H9 (cell line): ENCODE measurements at places on chromosomes 2 and 18. TPM values are rescaled to one million over a fixed set of nuclear protein-coding genes. Genes with fewer than 3 reads are reported as not detected.
A peak's percentile ranks its signal among the peaks of the same experiment; 100 is the strongest.

DNA sequence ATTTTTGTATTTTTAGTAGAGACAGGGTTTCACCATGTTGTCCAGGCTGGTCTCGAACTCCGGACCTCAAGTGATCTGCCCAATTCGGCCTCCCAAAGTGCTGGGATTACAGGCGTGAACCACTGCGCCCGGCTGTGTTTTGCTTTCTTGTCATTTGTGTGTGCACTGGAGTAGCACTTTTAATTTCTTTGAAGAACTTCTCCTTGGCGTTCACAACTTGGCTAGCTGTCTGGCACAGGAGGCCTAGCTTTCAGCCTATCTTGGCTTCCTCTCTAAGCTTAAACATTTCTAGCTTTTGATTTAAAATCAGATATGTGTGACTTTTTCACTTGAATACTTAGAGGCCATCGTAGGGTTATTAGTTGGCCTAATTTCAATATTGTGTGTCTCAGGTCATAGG is 93.0 kb downstream of the COMMD1 start:
- no peak for DNase-seq

DNA sequence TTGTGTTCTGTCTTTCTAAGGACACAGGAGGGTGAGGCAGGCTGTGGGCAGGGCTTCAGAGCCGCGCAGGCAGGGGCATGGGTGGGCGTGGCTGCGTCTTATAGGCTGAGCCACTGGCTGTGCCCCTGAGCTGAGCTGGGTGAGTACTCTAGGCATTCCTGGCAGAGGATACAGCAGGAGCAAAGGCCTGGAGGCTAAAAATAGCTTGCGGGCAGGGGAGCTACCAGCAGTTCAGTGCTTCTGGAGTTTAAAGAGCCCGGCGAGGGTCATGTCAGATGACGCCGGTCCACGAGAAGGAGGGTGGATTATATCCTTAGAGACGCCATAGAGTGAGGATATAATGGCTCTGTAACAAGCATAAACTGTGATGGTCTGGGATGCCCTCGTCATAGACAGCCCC is 31.5 kb upstream of the PDIA6 start:
- peak; percentile 94 for DNase-seq

- DNase-seq = no peak
Observed at GRCh38 chr2:202014318-202014717, 19.3 kb upstream of the FZD7 start.

- DNase-seq = no peak
Observed at GRCh38 chr2:105496271-105496670, 97.4 kb upstream of the FHL2 start.

GRCh38 chr2:392926-393280 is 105.0 kb upstream of the ALKAL2 start:
- DNase-seq = no peak

DNA sequence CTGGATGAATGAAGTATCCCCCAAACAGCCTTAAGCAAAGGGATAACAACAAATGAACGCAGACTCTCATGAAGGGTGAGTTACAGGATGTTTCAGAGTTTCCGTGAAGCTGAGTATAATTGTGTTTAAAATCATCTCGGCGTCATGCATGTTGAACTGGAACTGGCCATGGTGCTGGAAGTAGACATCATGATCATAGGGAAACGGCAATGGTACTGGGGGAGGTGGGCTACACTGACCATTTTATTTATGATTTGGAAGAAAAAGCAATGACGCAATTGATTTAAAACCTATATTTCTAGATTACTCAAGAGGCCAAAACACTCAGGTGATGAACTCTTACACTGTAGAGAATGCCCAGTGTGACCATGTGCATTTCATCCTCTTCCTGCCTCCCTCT is 387.9 kb upstream of the MYT1L start:
- no peak for DNase-seq

Gene KCNJ13
- not detected in 2 replicates for total RNA-seq

DNA sequence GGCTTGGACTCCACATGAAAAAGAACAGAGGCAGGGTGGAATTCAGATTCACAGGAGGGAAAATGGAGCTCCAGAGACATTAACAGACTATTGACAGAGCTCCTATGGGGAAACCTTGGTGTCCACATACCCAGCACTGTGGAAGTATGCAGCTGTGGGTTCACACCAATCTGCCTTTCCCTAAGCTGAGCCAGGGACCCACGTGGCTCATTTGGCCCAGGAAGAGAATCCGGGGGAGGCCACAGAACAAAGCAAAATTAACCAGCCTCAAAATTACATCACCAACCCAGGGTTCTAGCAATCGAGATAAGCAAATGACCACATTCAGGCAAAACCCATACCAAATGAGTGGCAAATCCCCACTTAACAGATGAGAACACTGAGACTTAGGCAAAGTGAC is 105.8 kb upstream of the TWIST2 start:
- no peak for DNase-seq

GRCh38 chr2:95260028-95261023 is 13.9 kb upstream of the PROM2 start:
- DNase-seq = no peak

Gene TOGARAM2
- 0.18 and 0.83 TPM in 2 replicates for total RNA-seq

- DNase-seq = peak; percentile 91
Observed at GRCh38 chr2:25228848-25229278, 60.5 kb upstream of the POMC start.

DNA sequence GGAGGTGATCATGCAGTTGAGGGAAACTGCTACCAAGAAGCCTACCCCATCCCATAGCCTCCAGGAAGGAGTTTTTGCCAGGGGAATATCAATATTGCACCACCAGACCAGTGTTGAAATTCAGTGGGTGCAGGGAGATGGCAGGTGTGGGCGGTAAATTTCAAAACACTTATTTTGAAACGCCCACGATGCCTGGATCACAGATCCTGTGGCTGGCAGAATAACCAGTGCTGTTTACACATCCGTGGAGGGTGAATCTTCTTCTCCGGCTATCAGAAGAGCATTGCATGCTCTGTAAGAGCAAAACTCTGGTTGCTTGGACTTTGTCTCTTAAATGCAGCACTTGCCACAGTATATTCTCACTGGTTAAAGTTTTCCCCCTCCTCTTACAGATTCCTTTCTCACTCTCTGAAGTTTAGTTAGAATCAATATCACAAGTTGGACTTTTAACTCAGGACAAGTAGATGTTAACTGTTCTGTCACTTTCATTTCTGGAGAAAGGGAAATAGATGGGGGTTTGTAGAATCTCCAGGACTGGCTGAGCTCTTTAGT is 70.5 kb upstream of the ZCCHC2 start:
- no peak for DNase-seq

- no peak for DNase-seq
Observed at GRCh38 chr2:142234741-142235140, 103.9 kb upstream of the LRP1B start.

Gene SCYGR4
- total RNA-seq = not detected in 2 replicates

DNA sequence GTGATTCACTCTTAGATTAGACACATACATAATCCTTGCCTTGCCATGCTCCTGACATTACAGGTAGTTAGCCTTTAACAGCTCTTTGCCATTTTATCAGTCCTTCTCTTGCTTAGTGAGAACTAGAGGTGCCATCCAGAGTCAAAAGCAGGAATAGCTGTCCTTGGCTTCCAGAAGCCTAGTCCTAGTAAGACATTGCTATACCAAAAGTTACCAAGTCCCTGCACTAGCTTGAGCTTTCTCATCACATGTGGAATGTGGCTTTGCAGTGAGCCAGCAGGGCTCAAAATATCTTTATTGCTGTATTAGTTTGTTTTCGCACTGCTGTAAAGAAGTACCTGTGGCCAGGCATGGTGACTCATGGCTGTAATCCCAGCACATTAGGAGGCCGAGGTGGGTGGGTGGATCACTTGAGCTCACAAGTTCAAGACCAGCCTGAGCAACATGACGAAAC is 104.7 kb upstream of the NOSTRIN start:
- no peak for DNase-seq

GRCh38 chr2:29606104-29607037 is 315.0 kb downstream of the ALK start:
- DNase-seq = no peak

DNA sequence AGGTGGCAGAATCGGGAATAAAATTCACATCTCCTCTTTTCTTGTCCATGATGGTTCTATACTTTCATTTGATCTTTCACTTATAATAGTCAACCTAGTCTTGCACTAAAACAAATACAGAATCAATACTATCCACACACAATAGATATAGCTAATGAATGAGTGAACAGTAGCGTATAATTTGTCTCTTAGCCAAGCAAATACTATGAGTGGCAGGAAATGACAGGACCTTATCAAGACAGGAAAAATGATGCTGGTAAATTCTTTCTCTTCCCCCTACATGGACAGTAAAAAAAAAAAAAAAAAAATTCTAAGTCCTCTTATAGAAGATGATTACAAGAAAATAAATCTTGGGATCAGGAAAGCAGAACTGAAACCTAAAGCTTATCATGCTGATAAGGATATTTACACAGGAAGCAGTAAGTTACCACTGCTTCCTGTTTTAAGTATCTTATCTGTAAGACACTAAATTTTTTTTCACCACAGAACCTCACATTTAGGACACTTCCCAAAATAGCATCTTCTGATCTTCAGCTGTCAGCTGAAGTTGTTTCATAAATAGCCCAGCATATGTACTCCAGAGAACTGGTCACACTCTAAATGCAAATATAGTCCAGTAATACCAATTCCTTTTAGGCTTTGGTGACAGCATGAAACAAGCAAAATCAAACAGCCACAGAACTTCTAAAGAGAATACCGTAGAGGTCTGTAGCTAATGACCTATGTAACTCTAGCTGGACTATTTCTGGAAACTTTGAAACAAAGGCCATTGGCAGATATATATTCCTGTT is 27.0 kb downstream of the IRS1 start:
- DNase-seq = no peak

Gene SCG2
- 3.4 and 4.4 TPM in 2 replicates for total RNA-seq

DNA sequence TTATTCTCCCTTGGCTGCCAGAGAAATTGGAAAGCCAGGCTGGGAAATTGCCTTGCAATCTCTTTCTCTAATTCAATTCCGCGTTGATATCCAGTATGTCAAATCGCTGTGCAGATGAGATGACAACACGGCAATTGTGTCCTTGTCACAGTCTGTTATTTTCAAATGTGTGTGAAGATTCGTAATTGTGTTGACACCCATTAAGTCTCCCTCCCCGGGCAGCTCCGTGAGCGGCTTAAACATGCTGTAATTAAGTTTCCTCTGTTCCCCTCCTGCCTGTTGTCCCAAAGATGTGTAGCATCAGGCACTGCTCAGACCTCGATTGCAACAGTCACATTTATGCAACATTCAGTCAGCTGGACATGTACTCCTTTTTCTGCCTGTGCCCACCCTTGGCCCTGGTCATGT is 209.5 kb downstream of the LPIN1 start:
- no peak for DNase-seq

Gene RAMP1
- 0.63 and 0.75 TPM in 2 replicates for total RNA-seq

- DNase-seq = no peak
Observed at GRCh38 chr2:128395196-128395595, 76.5 kb upstream of the HS6ST1 start.

- DNase-seq = no peak
Observed at GRCh38 chr2:595831-596592, 81.2 kb downstream of the TMEM18 start.

DNA sequence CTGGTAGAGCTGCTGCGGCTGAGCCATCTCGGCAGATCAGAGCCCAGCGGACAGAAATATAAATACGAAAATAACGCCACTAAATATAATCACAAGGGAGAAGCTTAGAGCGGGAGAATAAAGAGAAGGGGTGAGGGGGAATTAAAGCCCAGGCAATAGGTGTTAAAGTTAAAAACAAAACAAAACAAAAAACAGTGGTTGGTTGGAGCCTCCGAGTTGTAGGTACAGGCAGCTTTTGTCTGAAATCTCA is 1.3 kb upstream of the MEIS1 start:
- DNase-seq = no peak

GRCh38 chr18:40060562-40060961 is 1894.5 kb upstream of the PIK3C3 start:
- DNase-seq = no peak

DNA sequence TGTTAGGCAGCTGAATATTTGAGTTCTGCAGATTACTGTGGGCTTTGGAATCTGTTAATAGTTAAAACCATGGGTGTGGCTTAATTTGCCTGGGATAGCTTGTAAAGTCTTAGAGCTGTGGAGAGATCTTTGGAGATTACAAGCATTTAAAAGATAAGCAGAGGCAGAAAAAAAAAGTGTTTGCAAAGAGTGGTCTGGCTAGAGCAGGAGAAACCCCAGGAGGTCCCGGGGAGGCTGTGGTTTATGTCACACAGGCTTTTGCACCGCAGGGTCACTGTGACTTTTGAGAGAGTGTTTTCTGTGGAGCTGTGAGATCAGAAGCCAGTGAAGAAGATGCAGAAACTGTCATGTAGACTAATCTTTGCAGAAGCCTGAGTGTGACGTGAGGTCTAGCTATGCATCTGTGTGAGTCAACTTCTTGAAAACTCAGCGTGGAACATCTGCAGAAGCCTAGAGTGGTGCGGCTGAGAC is 49.0 kb downstream of the SETBP1 start:
- DNase-seq = no peak

DNA sequence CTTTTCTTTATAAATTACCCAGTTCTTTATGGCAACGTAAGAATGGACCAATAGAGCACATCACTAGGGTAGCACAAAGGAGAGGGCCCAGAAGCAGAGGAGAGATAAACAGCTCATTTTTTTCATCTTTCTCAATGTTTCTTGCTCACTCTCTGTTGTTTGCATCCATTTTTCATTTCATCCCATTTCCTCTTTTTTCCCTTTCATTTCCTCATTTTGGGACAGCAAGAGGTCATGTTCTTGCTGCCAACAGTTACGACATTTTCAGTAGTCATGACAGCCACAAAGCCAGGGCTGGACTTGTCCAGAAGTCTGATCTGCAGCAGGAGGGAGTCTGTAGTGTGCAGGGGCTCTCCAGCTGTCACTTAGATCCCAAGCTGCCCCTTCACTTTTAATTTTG is 52.7 kb upstream of the CYP1B1 start:
- no peak for DNase-seq

GRCh38 chr18:74577019-74577418 is 20.7 kb upstream of the ZNF407 start:
- DNase-seq = no peak

Gene MAT2A
- total RNA-seq = 447 and 459 TPM in 2 replicates

- DNase-seq = no peak
Observed at GRCh38 chr2:73114273-73114867, 1.6 kb upstream of the RAB11FIP5 start.

Gene HOXD13
- total RNA-seq = not detected in 2 replicates

DNA sequence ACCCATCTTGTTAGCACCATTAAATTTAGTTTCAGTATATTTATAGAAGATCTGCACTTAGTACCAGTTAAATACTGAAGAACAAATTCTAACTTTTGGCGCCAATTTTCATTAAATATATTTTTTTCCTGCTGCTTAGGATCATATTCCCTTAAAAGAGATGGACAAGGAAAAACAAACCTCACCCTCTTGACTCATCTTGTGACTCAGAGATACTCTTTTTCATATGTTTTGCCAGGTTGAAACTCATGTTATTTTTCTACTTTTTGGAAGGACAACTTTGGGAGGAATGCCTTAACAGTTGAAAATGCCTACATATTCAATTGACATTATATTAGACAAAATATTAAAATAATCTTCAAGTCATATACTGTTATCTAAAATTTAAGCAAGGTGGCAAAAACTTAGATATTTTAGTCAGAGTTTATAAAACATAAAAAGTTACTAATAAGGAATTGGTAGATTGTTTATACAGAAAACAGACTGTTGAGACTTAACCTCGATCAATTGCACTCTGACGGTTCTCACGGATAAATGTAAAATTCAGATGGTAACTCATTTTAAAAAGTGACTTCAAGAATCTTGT is 36.2 kb downstream of the PNO1 start:
- DNase-seq = no peak

Gene SCLY
- total RNA-seq = 53.4 and 55.3 TPM in 2 replicates
